ENCODE measurements at places on chromosomes 6 and 20.

DNA sequence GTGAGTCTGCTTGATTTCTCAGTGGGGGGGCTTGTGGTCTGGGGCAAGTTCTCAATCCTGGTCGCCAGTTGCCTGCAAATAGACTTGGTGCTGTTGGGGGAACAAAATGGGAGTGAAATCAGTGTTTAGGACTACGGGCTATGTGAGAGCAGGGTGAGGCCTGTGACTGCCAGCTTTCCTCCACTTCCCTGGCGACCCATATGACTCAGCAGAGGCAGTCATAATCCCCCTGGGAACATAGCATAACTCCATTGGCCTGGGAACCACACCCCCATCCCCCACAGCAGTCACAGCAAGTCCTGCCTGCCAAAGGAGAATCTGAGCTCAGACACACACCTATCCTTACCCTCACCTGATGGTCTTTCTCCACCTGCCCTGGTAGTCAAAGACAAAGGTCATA, 387.9 kb downstream of the LMBRD1 start:
- DNase-seq, result no peak

DNA sequence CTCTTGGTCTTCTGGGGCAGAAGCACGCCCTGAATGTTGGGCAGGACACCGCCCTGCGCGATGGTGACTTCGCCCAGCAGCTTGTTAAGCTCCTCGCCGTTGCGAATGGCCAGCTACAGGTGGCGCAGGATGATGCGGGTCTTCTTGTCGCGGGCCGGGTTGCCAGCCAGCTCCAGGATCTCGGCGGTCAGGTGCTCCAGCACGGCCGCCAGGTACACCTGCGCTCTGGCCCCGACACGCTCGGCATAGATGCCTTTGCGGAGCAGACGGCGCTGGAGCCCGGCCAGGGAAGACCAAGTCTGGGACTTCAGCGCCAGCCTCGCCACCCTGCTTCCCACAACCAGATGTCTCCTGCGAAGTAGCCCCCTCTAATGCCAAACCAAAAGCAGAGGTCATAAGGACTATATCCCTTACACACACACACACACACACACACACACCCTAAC, 8.0 kb upstream of the SLC17A3 start:
- DNase-seq, result no peak

DNA sequence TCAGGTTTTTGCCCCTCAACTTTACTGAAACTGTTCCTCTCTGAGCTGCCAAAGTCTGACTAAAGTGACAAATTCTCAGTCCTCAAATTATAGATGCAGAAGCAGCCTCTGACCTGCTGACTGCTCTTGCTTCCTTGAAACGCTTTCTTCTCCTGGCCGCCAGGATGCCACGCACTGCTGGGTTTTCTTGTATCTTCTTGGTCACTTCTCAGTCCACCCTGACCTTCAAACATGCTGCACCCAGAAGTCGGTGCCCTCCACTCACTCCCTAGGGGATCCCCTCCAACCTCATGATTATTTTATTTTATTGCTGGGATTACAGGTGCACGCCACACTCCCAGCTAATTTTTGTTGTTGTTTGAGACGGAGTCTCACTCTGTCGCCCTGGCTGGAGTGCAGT, 24.7 kb downstream of the SYNJ2 start:
- no peak for DNase-seq

DNA sequence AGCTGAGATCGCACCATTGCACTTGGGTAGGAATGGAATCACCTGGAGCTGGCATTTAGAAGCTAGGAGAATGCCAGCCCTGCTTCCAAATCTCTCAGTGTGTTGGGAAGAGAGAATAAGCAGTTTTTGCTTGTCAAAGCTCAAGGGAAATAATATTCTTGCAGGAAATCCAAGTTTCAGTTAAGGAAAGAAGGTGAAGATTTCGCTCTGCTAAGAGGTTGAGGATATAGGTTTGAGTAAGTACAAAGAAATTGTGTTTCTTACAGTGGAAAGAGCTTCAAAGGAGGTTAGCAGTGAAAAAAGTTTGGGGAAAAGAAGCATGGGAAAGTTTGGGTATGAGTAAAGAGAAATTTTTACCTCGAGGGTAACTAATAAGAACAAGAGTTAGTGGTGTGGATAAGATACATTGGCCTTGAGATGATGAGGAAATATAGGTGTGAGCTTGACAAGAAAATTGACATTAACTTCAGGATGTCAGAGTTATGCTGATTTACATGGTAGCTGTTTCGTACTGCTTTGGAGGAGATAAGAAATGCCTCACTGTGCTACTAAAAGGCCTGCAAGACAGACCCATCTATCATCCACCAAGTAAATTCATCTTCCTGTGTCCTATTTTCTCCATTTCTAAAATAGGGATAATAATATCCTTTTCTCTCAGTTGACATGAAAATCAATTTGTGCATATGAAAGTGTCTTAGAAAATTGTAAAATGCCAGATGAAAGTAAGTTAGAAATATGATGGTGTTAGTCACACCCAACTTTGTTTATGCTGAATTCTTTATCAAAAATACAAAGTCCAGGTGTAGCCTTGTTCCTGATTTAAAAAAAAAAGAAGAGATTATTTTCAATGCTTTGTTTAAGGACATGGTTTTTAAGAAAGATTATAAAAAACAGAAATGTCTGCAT, 12.8 kb upstream of the HINT3 start:
- DNase-seq, result no peak

All from Ammon's horn (tissue), 1 donor.